ENCODE measurements at places on chromosomes 3 and 15. TPM values are rescaled to one million over a fixed set of nuclear protein-coding genes. Genes with fewer than 3 reads are reported as not detected.

GRCh38 chr15:76809412-76810103 lies 95.6 kb downstream of the SCAPER start:
- no peak for DNase-seq

GRCh38 chr3:129119365-129120100 lies 2.1 kb downstream of the RAB43 start:
- DNase-seq, result no peak

- no peak for DNase-seq
These were observed 63.0 kb downstream of the CYP11A1 start for GRCh38 chr15:74304431-74304830.

Gene GPR62
- total RNA-seq, result not detected

DNA sequence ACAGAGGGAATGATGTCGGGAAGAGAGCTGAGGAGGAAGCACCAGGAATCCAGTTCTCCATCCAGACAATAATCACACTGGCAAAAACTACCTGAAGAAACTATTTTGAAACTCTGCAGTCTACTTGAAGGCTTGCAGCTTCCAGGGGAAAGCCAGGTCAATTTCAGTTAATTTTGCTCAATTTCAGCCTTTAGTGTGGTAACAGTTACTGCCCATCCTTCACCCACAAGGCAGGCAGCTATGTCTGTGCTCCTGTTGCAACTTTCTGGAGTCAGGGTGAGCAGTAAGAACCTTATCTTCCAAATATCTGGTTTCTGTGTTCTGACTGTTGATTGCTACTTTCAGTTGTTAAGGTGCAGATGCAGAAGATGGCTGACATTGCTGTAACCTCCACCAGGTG lies 221.7 kb downstream of the ADAMTS17 start:
- no peak for DNase-seq

DNA sequence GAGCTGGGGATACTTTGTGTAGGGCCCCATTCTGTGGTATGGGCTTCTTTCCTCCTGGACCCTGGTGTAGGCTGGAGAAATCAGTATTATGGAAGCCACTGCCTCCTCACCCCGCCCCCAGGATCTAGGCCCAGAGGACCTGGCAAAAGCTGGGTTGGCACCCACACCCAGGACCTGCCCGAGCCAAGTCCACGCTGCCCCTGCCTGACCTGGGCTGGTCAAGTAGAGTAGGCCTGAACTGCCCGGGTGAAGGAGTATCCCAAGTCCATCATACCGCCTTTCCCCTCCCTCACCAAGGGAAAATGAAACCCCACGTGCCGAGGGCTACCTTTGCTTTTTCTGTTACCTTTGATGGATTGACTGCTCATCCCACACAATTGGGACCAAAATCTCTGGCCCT lies 37.7 kb upstream of the TRAK1 start:
- no peak for DNase-seq

GRCh38 chr3:190579514-190580137 lies 65.7 kb downstream of the IL1RAP start:
- DNase-seq, result no peak

DNA sequence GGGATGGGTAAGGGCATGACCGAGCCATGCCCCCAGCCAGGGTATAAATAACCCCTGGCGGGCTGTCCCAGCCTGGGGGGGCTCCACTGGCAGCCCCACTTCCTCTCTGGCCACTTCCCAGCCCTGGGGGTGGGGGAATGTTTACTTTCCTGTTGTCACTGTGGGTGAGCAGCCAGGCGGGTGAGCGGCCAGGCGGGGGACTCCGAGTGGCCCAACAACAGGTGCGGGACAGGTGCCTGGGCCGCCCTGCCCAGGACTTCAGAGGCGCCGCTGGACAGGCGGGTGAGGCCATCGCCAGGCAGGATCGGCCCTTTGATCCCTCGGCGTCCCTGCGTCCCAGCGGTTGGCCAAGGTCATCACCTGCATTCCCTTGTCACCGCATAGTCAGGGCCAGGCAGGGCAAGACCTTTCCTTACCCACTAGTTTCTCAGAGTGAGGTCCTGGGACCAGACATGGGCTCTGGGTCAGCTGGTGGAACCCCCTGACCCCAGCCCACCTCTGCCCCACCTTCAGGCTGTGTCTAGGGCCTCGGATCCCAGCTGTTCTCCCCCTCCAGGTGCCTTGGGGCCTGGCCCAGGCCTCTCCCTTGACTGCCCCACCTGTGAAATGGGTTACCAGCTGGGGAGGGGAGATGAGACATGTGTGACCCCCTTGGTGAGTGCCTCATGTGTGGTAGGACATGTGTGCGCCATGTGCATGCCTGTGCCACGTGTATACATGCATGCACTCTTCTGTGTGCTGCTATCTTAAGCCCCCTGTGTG lies 16.6 kb downstream of the SEMA3F start:
- no peak for DNase-seq

Gene RASA2
- 12.8 TPM for total RNA-seq
